ENCODE measurements at places on chromosomes 3 and 15.

DNA sequence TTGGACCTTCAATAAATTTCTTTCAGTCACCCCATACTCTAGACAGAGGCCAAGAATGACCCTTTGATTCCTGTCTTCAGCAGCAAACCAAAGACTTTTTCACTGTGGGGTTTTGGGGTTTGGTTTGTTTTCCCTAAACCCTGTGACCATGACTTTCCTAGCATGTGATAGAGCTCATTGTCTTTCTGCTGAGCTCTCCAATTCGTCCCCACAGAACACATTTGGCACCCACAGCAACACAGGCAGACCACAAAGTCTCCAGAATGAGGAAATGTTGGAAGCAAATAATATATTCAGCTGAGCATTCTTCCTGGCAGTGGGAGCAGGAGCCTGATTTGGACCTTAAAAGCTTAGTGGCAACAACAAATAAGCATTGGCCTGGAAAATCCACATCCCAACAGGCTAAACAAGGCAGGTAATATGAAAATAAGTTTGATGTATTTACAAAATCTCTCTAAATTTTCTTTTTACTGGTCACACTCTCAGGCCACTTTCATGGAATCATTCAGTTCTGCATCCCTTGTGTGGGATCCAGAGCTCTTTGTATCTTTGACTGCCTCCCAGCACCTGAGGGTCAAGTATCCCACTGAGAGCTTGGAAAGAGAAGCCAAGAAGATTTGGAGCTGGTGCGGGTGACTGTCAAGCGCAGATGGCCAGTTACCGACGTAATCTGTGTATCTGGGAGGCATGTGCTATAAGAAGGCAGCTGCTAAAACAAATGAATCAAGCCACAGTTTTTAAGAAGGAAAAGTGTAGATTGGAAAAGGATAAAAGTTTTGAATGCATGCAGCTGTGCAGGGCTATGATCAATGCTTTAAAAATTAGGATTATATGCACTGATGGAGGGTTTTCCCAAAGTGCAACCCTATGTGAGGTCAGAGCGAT, 36.5 kb upstream of the CPB1 start:
- peak; percentile 63 for DNase-seq

DNA sequence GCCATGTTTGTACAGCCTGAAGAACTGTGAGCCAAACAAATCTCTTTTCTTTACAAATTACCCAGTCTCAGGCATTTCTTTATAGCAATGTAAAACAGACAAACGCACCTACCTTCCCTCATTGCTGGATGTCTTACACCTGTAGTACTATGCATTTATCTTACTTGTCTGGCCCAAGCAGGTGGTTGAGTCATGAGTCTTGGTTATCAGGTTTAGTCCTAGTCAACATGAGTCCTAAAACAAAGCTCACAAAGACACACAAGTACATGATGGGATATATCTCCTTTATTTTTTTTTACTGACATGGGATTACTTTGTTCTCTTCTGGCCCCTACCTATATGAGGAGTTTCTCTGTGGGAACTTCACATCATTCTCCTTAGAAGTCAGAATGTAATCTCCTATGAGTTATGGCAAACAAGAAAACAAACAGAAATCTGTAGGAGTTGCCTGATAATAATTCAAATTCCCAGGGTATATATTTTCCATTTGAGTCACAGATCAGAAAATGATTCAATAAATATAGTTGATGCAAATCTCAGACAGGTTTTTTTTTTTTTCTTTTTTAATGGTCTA, 33.6 kb upstream of the PLSCR2 start:
- DNase-seq: peak; percentile 3

DNA sequence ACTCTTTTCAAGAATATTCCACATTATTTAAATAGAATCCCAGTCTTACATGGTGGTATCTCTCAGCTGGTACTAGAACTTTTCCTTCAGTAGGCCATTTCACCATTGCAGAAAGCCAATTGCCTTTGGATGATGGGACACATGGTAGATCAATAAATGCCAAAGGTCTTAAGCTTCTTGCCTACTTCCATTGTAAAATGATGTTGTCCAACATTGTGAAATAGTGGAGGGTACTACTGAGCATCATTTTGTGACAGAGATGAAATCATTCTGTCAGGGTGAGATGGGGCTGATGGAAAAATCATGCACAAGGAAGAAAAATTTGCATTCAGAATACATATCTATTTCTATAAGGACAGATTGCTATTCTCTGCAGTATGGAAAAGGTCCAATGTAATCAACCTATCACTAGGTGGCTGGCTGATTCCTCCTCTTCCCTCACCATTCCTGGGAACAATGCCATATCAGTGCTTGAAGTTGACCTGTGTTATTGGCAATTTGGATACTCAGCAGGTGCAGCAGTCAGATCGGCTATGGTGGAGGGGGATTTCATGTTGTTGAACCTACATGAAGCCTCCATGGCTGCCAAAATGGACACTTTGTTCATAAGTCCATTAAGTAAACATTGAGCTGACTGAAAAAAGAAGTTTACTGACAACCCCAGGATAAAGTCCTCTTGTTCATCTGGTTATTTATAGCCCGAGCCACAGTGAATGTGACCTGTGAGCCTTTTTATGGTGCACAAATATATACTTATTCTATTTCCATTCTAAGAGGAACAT, 596.9 kb upstream of the ARPP21 start:
- DNase-seq: no peak

DNA sequence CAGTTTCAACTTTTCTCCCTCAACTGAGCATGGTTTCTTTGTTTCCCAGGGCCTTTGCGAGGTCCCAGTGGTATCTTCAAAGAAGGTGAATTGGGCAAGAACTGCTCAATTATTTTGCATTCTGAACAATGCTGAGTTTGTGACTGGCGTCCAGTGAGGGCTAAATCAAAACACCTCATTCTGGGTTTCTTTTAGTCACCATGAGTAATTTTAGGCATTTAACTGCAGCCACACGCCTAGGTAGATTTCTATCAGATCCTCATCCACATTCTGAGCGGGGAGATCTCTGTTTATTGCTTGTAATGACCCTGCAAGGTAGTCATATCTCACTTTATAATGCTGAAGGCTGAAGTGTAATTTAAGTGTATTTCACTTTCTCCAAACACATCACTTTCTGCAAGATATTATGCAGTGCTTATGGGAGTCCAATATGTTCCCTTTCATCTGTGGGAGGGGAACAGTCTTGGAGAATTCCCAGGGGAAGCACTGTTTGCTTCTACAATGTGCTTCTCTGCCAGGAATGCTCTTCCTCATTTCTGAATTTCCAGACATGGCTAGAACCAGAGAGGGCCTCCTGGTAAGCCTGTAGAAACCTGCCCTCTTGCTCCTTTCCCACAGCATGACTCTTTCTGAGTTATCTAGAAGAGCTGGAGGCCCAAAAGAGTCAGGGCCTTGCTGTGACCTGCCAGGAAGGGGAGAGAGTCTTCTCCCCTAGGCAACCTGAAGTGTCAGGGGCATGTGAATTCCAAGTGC, 91.7 kb downstream of the FRMD4B start:
- DNase-seq: peak; percentile 64

GRCh38 chr3:152842413-152842812, 7.5 kb downstream of the P2RY1 start:
- DNase-seq: no peak

GRCh38 chr3:151201051-151201730, 1.8 kb downstream of the GPR171 start:
- DNase-seq: no peak

DNA sequence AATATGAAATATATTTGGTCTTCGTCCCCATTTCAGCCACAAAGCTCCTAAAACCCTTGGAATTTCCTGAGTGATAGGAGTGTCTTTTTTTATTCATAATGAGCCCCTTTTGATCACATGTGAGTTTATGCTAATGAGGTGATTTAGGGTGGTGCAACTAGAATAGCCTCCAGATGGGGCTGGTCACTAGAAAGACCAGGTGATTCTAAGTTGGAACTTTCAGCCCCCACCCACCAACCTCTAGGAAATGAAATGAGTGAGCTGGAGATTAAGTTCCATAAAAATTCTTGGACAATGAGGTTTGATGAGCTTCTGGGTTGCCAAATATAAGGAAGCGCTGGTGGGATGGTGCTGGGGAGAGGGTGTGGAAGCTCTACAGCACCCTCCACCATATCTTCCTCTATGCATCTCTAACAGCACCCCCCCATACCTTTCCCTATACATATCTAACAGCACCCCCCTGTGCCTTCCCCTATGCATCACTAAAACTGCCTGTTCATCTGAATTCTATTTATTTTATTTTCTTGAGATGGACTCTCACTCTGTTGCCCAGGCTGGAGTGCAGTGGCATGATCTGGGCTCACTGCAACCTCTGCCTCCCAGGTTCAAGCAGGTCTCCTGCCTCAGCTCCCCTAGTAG, 2.1 kb upstream of the SMCO1 start:
- no peak for DNase-seq

- no peak for DNase-seq
These were observed 147.4 kb downstream of the TJP1 start for GRCh38 chr15:29674661-29675533.

DNA sequence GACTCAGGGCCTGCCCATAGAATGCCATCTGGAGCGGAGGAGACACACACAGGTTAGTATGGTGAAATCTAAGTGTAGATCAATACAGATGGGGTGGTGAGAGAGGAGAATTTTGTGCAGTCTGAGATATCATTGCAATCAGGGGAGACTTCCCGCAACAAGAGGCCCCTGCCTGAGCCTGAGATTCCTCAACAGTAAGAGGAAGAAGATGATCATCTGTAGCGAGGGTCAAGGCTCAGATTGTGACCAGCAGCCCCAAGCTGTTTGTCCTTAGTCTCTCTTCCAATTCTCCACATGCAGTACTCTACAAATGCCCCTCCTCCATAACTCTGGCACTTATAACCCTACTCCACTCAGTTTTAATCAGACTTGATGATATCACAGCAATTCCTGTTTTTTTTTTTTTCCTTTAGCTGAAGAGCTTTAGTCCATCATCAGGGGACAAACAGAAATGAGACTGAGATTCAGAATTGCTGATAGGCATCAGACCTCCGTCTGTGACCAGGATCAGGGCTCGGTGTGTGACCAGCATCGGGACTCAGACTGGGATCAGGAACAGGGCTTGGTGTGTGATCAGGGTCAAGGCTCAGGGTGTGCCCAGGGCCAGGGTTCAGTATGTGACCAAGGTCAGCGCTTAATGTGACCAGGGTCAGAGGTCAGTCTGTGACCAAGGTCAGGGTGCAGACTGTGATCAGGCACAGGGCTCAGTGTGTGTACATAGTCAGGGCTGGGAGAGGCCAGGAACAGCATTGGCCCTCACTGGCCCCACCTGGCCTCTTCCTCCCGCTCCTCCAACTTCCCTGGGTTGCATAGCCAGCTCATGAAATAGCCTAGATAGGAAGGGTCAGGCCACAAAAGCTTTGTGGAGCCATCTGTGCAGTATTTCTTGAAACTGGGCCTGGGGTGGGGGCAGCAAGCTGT, 14.1 kb downstream of the LOXL1 start:
- no peak for DNase-seq

DNA sequence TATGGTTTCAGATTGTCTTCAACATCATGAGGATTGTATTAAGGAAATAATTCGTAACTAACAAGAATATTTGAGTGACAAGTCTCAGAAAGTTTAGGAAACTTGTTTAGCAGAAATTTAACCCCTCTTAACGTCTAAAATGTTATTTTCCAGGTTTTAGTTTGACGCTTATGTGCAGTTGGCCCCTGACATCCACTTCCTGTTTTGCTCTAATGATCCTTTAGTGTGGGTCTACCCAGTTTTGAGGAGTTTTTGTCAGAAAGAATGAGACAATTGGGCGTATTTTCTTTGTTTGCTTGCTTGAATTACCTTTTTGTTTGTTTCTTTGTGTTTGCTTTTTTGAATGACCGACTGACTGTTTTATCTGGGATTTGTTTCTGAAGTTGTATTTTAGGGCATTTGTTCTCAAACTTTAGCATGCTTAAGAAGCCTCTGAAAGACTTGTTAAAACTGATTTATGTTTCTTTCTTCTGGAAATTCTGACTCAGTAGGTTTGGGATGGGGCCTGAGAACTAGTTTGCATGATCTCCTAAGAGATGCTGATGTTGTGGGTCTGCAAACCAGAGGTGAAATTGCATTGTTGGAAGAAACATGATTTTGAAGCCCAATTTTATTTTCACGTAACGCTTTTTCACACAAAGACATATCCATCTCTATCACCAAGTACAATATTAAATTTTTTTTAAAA, 20.6 kb downstream of the RBMS3 start:
- DNase-seq: no peak

DNA sequence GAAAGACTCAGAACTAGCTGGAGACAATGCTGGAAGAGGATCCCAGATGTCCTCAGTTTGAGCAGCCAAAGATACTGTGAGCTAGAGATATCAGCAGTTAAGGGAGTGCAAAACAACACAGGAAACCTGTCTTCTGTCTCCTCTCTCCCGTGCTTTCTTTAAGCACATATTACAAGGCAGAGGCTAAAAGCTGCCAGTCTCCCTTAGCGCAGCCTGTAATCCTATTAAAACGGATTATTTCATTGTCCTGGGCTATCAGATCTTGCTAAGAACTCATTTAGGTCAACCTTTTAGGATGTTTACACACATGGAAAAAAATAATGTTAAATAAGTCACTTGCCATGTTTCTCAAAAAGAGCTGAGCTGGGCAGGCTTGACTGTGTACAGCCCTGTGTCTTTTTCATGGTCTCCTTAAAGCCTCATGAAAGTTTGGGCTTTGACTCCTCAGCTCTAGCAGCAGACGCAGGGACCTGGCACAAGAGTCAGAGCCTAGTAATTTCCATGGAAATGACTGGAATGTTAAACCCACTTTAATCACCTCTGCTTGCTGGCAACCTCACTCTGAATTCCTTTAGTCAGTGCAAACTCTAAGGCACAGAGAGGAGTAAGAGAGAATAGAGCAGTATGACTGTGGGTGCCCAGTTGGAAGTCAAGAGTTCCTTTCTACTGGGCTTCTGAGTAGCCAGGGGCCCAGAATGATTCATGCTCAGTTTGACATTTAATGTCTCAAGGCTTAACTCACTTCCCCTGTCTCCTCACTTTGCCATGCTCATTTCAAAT, 491.9 kb downstream of the NTRK3 start:
- DNase-seq: no peak

- no peak for DNase-seq
These were observed 765.8 kb upstream of the ROBO1 start for GRCh38 chr3:80533553-80533952.

- no peak for DNase-seq
These were observed 62.2 kb upstream of the ALCAM start for GRCh38 chr3:105304487-105304886.

- DNase-seq: peak; percentile 36
These were observed 1.7 kb upstream of the IFT57 start for GRCh38 chr3:108223928-108224327.

DNA sequence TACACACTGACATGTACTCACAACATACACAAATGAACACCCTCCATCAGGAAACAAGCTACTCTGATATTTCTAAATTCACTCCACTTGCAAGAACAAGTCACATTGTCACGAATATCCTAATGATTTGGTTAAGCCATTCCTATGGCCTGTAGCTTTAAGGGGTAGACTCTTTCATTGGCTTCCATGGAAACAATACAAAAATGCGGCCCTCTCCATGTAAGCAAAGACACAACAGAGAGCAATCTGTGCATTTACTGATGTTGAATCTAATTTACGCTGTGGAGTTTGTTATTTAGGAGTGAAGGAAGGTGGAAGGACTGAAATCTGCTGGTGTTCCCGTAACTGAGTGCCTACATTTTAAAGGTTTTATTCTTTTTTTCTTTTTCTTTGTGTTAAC, 114.5 kb downstream of the FMN1 start:
- DNase-seq: no peak
